ENCODE measurements at places on chromosomes 4 and X.

DNA sequence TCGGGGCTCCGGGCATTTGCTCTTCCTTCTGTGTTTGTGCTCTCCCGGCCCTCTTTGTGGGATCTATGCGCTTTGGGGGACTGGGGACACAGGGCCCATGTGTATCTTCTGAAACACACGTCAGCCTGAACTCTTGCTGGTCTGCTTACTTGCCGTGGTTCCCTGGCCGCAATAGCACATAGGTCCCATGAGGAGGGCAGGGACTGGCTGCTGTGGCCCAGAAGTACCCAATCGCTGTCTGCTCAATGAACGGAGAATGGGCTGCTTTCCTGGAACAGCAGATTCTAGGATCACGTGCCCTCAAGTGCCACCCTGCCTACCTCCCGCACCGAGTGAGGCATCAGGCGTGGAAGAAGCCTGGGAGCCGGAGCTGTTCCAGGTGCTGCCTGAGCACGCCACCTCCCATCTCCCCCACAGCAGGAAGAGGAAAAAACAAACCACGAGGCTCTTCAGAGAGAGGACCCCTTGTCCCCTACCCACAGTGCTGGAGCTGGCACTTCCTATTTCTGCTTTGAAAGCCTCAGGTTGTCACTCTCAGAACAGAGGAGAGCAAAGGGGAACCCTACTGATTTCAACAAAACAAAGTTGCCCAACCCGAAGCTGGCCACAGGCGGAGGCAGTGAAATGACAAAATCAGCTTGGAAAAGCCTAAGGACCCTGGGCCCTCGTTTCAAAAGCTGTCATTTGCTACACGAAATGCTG lies 3.8 kb downstream of the G6PD start:
- DNase-seq, result peak; percentile 23

DNA sequence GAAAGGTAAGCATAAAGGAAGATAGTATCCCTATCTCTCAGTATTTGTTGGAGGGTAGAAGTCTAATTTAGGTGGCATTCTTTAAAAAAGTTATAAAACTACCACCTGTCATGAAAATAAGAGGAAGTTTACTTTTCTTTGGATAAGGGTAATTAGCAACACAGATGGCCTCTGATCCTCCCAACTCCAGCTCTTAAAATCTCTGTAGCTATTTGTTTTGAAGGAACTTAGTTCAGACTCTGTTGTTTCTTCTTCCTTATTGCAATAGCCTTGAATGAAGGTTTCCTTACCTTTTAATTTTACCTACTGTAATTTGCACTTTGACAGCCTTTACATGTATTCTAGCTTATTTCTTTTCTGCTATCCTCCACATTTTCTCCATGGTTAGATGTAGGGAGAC lies 1261.3 kb downstream of the RAPGEF2 start:
- no peak for DNase-seq

- no peak for DNase-seq
Measured at GRCh38 chr4:124025428-124025827, 628.8 kb downstream of the SPRY1 start.

DNA sequence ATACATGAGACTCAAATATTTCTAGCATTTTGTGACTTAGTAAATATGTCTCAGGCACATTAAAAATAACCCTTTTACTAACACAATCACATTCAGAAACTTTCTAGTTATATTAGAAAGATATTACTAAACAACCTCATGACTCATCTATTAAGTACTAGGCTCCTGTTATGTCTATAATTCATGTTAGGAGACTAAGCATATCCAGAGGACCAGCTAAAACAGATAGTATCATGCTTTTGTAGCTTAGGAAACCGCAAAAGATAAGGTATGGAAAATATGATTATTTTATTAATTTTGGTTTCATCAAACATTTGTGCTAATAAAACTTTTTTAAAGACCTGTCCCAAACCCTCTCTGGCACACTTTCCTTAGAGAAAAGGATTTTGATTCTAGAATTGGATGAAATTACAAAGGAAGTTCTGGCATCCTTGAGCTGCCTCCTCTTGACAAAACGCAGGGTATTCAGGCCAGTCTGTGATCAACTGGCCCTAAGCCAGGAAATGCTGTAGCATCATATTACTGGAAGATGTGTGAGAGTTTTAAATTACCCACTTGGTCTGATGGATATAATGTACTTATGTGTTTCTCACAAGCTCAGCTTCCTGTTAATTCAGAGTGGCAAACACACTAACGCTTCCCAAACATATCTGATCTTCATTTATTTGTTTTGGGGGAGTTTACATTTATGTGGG lies 60.4 kb downstream of the NRK start:
- DNase-seq, result no peak

- no peak for DNase-seq
Measured at GRCh38 chr4:121977251-121978171, 25.7 kb upstream of the TRPC3 start.

- no peak for DNase-seq
Measured at GRCh38 chr4:160928482-160928881, 1235.3 kb downstream of the FSTL5 start.

GRCh38 chrX:19887911-19888879 lies 795 bp upstream of the SH3KBP1 start:
- peak; percentile 64 for DNase-seq

GRCh38 chr4:98932539-98932938 lies 3.6 kb upstream of the EIF4E start:
- DNase-seq, result no peak

GRCh38 chr4:142331646-142332045 lies 514.5 kb downstream of the INPP4B start:
- no peak for DNase-seq

- DNase-seq, result no peak
Measured at GRCh38 chr4:103915224-103915869, 195.6 kb upstream of the TACR3 start.

DNA sequence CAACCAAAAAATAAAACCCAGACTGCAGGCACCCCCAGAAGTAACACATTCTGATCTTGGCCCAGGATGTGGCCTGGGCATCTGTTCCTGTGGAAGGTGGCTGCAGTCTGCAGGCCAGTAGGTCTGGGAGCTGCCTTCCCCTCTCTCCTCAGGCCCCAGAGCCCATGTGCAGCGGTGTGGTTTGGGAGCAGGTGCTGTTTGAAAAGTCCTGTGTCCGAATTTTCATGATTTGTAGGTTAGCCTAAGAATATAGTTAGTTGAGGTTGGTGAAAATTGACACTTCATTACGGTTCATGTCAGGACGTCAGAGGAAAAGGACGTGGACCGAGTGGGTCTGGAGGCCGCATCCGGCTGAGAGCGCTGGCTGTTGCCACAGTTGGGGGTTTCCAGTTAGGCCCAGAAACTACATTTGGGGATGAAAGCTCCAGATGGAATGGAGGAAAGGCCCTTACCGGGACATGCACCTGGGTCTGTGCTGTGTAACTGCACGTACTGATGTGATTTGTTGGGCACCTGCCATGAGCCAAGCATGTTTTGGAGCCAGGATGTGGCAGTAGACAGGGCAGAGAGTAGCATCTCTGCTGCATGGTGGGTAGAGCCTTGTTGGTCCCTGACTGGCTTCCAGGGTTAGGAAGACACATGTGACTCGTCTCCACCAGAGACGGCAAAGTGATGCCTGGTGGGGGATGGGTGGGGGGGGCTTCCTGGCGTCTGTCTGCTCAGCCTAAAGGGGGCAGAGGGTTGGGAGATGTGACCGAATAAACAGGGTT lies 21.7 kb upstream of the HGFAC start:
- peak; percentile 28 for DNase-seq

DNA sequence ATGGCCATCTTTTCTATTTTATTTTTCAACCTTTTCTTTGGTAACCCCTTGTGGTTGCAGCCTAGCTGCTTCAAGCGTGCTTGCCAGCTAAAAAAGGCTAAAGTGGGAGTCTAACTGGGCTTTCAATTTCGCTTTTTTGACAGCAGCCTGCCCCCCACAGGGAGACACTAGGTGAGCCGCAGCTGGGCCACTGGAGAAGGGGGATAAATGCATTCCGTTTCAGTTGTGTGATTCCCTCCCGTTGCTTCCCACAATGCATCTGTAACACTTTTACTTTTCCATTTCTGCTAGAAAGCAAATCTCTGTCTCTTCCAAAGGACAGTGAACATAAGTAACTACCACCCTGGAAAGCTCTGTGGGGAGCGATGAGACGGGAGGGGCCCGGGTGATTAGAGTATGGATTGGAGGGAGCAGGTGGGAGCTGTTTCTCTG lies 86.3 kb upstream of the RAPGEF2 start:
- DNase-seq, result no peak

DNA sequence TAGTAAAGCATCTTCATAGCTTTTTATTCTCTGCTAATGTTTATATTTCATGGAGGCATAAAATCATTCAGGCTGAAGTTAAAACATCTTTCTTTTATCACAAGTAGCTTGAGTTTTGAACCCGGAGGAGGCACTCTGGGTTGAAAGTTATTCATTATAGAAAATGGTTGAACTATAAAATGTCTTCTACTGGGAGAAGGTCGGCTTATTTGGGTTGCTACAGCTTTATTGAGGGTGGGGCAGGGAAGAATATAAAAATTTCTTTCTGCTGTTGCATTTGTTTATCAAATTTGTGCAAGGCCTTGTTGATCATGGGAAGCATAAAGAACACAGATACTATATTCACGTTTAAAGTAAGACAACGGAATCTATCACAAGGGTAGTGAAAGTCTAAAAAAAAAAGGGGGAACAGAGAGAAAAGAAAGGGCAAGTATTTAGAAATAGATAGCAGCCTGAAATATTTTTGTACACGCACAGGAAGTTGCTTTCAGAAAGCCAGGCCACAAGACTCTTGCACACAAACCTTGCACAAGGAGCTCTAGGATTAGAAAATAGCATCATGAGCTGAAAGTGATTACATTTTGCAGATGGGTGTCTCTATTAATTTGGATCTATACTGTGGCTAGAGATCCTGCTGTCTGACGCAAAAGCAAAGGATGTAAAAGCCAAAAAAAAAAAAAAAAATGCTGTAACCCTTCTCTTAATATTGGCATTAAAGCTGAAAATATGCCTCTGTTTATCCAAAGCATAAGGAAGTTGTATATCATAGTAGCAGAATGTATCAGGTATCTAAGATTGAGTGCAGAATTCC lies 37.2 kb upstream of the FAM9C start:
- DNase-seq, result no peak

DNA sequence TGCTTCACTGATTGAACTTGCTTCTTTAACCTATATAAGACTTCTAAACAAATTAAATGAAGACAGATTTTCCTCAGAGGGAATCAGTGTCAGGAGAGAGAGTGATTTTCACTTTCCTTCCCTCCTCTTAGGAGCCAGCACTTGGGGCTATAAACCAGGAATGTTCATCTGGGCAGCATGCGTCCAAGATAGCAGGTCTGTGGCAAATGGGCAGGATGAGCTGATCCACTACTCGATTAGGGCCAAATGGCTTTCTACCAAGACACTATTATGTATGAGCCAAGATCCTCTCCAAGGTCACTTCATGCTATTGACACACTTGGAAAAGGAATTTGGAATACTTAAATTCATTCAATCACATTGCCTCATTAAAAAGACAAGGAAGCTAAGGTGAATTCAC lies 203.9 kb upstream of the GRID2 start:
- peak; percentile 14 for DNase-seq

DNA sequence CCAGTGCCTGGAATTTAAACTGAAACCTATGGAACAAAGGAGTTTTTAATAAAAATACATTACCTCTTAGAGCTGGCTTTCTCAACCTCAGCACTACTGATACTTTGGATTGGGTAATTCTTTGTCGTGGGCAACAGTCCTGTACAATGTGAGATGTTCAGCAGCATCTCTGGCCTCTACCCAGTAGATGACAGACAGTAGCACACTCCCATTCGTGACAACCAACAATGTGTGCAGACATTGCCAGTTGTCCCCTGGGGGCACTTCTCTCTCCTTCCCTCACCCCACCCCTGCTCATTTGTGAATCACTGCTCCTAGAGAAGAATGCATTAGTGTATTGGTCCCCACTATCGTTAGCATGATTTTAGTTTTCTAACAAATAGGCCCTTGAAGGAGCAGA lies 16.2 kb downstream of the GPAT3 start:
- no peak for DNase-seq

DNA sequence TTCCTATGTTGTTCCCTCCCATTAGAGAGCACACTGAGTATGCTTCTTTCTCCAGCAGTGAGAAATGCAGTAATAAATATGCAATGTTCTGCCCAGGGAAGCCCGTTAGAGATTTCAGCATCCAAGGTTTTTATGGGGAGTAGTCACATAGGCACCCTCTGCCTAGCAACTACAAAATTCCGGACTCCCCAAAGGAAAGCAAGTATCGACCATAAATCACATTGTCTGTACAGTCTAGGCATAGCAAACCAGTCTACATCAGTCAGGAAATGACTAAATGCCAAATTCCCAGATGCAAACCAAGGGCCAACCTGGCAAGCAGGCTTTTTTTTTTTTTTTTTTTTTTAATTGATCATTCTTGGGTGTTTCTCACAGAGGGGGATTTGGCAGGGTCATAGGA lies 34.8 kb downstream of the GPR101 start:
- DNase-seq, result no peak

DNA sequence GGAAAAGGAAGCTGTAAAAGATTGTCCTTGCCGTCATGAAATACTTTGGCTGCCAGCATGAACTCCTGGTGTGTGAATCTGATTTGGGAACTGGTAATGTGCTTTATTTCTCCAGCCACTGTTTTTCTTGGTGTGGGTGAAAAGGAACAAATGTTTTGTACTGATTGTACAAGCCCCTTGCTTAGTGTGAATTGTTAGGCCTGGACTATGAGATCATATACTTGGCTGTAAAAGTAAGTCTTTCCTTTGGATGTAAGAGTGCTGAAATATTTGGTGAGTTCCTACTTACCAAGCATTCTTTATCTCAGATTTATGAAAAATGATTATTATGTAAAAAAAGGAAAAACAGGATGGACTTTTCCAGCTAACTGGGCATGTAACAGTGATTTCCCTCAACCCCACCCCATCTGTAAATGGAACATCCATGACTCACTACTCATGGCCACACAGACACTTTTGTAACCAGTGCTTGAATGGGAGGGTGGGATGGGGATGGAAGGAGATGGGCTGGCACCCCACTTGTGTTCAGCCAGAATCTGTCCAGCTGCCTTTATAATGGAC lies 6.3 kb downstream of the FNIP2 start:
- DNase-seq, result no peak

DNA sequence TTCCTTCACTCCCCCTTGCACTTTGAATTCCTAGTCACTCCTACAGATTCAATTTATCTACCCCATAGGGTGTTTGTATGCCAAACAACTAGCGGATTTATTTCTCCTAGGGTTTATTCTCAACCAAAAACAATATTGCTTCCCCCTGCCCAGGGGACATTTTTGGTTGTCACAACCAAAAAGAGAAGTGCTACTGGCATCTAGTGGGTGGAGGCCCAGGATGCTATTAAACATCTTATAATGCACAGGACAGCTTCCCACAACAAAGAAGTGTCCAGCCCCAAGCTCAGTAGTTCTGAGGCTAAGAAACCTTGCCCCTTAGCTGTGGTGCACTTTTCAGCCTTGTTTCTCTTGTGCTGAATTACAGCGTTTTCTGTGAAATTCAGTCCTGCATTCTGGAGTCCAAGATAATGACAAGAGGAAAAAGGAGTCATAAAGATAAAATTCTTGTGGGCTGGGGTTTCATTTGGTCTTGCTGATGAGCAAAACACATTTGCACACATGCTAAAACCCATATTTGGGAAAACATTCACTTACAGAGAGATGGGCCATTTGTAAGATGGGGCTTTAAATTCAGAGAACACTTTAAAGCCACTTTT lies 11.2 kb upstream of the SYTL4 start:
- no peak for DNase-seq
